ENCODE measurements at places on chromosomes 3 and 15.
A peak's percentile ranks its signal among the peaks of the same experiment; 100 is the strongest.

DNA sequence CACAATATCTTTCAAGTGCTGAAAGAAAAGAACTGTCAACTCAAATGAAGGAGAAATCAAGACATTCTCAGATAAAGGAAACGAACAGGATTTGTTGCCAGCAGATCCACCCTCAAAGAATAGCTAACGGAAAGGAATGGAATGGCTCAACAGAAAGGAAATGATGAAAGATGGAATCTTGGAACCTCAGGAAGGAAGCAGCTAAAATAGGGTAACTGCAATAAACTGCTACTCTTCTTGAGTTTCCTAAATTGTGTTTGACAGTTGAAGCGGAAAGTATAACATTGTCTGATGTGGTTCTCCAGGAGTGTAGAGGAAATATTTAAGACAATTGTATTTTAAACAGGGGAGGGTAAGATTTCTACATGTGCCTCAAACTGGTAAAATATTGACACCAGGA lies 22.0 kb downstream of the PRR23E start:
- DNase-seq, result no peak

- no peak for DNase-seq
These were observed 201.3 kb upstream of the PRICKLE2 start for GRCh38 chr3:64426551-64426950.

DNA sequence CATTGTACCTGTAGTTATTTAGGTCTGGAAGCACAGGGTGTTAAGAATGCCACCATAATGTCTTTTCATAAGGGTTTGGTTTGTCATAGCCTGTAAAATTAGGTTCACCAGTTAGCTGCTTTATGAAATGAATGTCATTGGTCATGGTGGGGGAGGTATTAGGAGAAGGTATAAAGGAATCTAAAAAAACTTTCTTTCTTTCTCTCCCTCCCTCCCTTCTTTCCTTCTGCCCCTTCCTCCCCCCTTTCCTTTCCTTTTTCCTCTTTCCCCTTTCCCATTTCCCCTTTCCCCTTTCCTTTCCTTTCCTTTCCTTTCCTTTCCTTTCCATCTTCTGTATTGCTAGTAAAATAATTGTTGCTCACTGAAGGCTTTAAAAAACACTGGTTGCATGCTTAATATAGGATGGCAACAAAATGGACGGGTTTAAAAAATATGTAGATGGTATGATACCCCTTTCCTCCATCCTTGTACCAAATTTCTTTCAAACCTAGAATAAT lies 9.6 kb downstream of the ATP2C1 start:
- DNase-seq, result no peak

- peak; percentile 47 for DNase-seq
These were observed 8.2 kb downstream of the XYLB start for GRCh38 chr3:38354588-38355330.

- DNase-seq, result no peak
These were observed 1.2 kb downstream of the CLSTN2 start for GRCh38 chr3:139935866-139936817.

- DNase-seq, result no peak
These were observed 10.7 kb downstream of the DRD3 start for GRCh38 chr3:114168150-114168549.

- no peak for DNase-seq
These were observed 9.2 kb downstream of the ZIC1 start for GRCh38 chr3:147418371-147418781.

DNA sequence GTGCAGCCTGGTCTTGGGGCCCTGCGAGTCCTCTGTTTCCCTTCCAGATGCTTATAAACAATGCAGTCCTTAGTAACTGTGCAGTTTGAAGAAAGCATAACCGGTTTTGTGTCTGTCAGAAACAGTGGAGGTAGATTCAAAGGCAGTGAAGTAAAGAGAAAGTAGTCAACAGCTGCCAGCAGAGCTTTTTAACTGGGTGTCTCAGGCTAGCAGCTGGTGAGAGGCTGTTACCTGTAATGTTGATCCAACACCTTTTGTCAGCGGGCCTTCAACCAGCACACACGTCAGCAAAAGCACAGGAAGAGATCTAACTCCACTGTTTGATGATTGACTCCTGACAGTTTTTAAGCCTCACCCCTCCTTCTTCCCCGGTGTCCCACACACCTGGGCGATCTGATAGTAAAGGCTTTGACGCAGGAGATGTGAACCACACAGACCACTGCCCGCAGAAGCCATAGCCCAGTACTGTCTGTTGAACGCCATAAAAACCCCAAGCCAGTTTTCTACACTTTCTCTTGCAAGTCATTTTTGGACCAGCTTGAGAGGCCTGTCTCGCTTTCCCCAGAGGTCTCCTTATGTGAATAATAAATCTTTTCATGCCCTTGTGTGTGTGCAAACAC lies 178.0 kb downstream of the FMN1 start:
- DNase-seq, result no peak

DNA sequence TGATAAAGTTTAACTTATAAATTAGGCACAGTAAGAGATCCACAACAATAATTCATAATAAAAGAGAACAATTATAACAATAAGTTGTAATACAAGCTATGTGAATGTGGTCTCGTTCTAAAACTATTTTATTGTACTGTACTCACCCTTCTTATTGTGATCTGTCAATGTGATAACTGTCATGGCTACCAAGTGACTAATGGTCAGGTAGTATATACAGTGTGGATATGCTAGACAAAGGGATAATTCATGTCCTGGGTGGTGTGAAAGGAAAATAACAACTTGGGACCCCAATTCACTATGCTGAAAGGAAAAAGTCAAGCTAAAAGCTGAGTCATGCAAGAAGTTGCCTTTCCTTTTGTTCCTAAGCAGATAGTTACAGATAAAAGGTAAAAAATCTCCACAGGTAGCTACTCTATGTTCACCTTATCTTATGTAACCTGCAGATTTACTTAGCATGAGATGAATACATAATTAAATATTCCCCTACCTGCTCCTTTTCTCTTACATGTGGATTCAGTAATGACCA lies 10.7 kb upstream of the CYP8B1 start:
- no peak for DNase-seq

DNA sequence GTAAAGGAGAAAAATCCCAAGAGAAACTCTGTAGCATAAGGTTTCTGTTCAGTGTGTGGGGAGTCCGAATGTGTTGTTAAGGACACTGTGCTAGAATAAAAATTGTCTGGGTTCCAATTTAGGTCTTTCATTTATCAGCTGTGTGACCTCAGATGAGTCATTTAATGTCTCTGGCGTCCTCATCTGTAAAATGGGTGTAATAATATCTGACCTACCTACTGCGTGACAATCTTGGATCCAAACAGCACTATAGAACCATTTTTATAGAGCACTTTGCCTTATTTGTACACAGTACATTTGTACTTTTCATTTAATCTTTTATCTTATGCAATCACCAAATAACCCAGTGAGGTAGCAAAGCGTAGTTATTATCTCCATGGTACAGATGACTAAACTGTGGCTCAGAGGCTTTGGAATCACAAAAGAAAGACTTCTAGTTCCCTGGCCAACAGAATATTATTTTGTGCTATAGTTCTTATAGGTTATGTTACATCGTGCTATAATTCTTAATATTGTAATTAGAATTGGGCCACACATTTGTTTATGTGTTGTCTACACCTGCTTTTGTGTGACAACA lies 46.6 kb upstream of the TNIK start:
- DNase-seq, result no peak

DNA sequence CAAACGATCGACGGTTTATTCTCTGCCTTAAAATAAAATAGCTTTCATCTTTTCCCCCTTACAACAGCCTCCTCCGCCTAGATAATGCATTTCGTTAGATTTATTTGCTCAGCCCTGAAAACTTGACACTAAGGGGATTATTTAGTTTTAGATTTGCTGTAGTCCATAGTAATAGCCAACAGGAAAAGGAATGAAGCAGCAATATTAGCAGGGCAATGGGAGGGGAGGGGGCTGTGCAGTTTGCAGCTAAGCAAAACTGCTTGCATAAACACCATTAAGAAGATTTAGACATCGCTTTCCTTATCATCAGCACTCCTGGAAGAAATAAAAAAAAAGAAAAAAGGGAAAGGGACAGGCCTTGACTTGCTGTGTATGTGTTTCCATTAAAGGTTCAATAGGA lies 286.5 kb upstream of the SOX14 start:
- DNase-seq, result no peak

DNA sequence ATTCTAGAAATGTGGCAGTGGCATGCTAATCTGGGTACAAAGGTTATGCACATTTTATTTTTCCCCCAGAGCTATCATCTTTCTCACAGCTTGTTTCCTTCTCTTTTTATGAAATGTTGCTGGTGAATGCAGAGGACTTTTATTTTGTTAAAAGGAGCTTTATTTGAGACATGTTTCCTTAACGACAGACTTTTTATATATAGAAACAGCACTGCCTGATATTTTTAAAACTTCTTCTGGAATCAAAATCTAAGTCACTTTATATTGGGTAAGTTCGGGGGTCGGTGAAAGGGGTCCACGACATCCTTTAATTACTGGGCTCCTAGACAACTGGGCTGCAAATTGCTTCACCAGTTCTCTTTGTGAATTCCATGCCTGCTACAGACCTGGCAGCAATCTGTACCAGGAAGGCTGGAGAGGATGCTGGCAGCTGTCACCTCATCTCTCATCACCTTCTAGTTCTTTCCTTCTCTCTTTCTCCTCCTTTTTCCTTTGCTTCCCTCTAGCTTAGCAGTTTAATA lies 464.7 kb downstream of the PDCD6IP start:
- DNase-seq, result no peak

- DNase-seq, result no peak
These were observed 137.0 kb upstream of the GOLGA6L4 start for GRCh38 chr15:84098604-84099003.

DNA sequence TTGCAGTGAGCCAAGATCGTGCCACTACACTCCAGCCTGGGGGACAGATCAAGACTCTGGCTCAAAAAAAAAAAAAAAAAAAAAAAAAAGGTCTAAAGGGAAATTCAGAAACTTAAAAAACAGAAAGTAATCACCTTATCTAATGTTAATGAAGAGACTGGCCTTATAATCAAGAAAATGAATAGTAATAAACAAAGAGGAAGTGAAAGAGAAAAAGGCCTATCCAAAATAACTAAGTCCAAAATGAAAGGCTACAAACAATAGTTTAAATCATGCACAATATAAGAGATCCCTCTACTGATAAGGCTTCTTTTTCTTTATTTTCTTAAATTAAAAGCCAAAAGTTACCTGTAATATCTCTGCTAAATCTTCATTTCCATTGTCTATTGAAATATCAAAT lies 37.1 kb upstream of the HDC start:
- DNase-seq, result no peak

GRCh38 chr15:25987638-25988037 lies 124.5 kb upstream of the ATP10A start:
- DNase-seq, result no peak

DNA sequence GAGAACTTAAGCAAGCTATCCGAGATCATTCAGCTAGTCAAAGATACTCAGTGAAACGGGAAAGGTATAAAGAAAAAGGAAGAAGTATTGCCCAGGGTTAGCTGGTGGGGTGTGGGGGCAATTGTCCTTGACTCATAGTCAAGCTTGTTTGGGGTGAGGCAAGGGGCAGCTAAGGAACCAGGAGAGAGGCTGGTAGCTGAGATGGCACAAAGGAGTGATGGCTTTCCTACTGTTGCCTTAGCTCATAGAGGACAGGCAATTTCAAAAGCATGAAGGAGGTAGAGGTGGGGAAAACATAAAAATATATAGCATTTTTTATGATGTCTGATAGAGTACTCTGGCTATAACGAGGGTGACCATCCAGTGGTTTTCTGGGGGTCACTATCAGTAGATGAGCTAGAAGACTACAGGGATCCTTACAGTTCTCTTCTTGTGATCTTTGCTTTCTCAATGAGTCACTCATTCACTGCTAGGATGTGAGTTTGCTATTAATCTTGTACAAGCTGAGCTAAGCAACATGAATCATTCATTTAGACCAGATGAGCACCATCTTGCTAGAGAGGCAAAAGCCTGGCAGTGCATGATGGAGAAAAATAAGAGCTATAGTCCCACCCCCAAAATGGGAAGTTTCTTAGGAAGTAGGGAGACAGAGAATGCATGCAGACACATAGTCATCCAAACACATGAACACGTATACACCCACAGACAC lies 207.1 kb upstream of the PFN2 start:
- DNase-seq, result no peak

- no peak for DNase-seq
These were observed 19.0 kb upstream of the AGBL1 start for GRCh38 chr15:86060674-86061073.

- no peak for DNase-seq
These were observed 50.5 kb downstream of the MBNL1 start for GRCh38 chr3:152319256-152319655.

GRCh38 chr15:99732751-99733267 lies 428 bp downstream of the LYSMD4 start:
- no peak for DNase-seq

DNA sequence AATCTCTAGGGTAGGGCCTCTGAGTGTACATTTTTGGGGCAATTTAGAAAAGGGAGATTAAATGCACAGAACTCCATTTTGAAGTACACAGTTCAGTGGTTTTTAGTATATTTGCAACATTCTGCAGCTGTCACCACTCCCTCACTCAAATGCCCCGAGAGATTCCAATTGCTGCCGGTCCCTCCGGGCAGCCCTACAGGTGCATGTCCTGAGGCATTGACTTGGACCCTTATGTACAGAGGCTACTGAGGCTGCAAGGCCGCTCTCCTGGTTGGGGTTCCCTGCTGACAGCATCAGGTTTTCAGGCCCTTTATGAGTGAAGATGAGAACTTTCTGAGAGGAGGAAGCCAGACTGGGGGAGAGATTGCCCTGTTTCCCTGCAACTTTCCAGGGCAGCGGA lies 39.6 kb downstream of the SMAD6 start:
- no peak for DNase-seq

DNA sequence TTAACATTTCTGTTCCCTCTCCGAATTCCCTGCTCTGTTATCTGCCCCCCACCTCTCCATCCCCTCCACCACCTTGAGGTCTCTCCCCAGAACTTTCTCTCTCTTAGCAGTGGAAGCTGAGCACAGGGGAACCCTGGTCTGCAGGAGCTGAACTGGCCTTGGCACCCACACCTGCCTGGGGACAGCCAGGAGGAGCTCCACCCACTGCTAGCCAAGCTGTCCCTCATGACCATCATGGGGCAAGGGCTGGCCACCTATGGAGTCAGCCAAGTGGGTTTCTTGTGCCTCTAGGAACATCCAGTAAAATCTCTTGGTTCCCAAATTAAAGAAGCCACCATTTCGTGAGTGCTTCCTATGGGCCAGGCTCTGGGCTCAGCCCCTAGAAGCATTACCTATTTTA lies 276.4 kb upstream of the TLE3 start:
- DNase-seq, result peak; percentile 30

DNA sequence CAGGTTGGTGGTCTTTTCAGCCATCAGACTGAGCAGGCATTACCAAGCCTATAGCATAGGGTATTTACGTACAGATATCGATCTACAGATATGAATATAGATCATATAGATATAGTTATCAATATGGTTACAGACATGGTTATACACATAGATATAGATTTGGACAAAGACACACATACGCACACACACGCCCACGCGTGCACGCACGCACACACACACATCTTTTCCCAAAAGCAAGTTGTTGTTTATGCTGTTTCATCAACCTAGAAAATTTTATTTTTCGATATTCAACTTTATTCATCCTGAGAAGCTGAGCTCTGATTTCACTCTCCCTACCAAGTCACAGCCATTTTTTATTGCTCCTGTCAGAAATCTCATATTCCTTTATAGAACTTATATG lies 309.1 kb downstream of the NLGN1 start:
- no peak for DNase-seq
